NCI-H345 (cell line): ENCODE measurements at places on chromosomes 3 and 15.

- no peak for DNase-seq
Measured at GRCh38 chr15:40248006-40248783, 9.3 kb downstream of the PAK6 start.

GRCh38 chr3:127525373-127525772 is 65.2 kb downstream of the TPRA1 start:
- DNase-seq: peak; percentile 61

GRCh38 chr3:190606596-190606995 is 92.7 kb downstream of the IL1RAP start:
- DNase-seq: no peak

- no peak for DNase-seq
Measured at GRCh38 chr3:5929027-5929426, 741.5 kb downstream of the EDEM1 start.

DNA sequence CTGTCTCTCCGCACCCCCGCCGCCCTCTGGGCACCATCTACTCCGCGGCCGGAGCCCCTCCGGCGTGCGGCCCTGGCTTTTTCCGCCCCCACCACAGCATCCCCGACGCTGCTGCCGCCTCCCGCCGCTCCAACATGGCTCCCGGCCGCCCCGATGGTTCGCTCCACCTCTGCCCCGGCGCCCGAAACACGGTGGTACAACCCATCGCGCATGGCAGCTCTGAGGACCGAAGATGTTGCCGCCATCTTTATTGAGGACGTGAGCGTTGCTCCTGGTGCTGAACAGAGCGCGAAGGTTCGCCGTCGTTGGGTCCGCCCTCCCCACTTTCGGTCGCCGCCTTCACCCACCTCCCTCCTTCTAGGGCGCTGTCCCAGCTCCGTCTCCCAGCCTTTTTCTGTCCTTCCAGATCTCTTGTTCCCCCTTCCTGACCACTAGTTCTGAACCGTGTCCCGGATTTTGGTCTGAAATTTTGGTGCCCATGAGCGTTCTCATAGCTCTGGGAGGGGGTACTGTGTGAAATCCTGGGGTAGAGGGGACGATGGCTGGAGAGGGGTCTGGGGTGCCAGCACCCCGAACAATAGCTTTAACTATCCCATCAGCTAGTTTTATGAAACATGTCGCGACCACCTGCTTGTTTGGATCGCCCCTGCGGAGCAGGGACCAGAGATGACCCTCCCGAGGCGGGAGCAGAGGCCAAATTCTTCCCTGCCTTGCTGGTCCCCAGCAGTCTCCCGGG is at the start of gene CELSR3:
TSS of gene CELSR3 (minus strand) at position 134 of the 736 bp plus-strand sequence. CDS start 252 bp downstream, outside the sequence.
- peak; percentile 87 for DNase-seq

DNA sequence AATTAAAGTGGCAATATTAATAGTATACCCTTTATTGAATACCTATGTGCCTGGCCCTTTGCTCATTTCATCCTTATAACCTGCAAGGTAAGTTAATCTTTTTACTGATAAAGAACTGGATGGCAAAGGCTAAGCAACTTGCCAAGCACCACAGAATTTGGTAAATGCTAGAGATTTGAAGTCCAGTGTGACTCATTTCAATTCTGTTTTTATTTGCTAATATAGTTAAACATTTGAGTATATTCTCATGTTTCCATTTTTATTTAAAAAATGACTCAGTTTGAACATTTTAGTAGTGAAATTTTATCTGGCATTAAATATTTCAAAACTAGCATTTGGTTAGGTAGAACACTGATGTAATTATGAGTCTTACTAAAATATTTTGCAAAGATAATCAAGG is 11.3 kb downstream of the PFN2 start:
- DNase-seq: no peak

DNA sequence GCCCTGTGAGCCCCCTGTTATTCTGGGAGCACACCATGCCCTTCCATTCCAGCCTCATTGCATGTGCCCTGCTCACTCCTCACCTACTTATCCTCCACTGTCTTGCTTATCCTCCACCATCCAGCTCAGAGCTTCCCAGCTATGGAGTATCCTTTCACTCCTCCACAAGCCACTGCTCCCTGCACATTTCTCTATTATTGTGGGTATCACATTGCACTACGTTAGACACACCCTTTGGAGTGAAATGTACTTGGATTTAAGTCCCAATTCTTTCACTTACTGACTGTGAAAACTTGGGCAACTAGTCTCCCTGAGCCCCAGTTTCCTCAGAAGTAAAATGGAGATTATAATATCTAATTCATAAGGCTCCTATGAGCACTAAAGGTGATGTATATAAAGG is 4.3 kb downstream of the MASP1 start:
- DNase-seq: no peak

DNA sequence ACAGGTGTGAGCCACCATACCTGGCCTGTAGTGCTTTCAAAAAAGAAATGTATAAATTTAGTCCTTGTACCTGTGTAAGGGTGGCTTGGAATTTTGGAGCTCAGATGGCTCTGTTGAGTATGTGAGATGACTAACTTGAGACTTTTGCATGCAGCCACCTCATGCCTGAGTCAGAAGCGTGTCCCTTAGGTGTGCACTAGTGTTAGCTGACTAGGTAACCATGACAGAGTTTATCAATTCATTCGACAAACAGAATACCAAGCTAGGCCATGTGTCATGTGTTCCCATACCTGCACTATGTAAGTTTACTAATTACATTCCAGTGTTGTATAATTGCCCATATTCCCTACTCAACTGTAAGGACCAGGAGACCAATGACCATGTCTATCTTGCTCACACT is 4.0 kb upstream of the ZNF639 start:
- no peak for DNase-seq

DNA sequence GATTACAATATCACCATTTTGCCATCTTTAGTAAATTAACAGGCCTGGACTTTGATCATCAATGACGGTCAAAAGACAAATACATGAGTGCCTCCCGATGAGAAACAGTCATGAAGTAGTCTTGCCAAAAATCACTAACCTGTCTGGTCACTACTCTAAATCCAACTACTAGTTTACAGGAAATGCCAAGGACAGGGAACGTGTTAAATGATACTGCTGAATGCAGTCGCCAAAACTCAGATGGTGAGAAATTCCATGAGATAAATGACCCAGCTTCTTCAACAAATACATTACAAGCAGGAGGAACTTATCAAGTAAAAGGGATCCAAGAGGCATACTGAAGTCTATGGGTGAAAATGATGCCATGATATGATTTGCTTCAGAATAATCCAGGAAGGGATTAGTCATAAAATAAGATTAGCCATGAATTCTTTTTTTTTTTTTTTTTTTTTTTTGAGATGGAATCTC is 35.8 kb upstream of the ATP13A3 start:
- no peak for DNase-seq

GRCh38 chr3:37375184-37376127 is 201.1 kb upstream of the LRRFIP2 start:
- DNase-seq: no peak

GRCh38 chr15:41789662-41790061 is 15.4 kb downstream of the MAPKBP1 start:
- DNase-seq: no peak

GRCh38 chr15:61151791-61152190 is 77.3 kb downstream of the RORA start:
- DNase-seq: no peak
